ENCODE measurements at places on chromosomes 5 and 9.

DNA sequence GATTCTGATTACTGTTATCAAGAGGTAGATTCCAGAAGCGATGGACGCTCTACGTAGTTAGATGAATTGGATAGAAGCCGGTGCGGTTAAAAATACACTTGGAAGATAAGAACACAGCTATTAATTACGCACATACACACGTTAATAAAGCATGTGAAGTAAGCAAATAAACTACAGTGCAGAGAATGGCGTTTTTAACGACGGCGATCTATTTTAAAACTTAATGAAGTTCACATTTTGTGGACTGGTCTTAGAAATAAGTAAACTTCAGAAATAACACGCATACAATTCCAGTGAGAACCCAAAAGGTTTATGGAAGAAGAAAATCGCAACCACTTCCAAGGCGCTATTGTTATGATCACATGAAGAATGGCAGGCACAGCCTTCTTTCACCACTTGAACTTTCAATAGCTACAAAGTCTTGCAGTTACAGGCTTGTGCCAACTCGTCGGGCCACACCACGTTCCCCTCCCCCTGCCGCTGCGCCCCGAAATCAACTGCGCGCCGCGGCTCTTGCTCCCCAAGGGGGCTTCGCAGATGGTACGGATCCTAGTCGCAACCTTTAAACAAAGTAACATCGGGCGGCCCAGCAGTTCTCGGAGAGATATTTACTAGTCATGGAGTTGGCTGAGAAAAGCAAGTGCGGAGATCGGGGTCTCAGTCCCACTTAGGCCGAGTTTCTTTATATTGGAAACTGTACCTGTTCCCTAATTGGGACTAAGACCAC, 866 bp upstream of the SEMA6A start:
- peak; percentile 83 for DNase-seq

DNA sequence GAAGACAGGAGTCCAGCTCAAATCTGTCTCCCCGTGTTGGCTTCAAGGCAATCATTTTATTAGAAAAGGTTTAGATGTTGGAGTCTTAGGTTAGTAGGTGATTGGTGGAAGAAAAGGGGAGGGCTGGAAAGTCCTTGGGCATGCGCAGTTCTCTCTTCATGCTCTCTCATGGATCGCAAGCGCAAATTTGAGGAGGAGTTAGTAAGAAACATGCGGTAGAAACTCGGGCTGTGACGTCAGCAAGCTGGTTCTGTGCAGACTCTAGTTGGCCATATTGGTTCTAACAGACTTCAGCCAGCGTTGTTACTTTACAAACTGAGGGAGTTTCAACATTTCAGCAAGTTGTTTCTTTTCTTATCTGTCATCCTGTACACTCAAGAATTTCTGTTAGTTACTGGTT, 392.2 kb downstream of the CDK5RAP2 start:
- DNase-seq, result no peak

GRCh38 chr5:79759436-79759835, 69.8 kb downstream of the CMYA5 start:
- DNase-seq, result no peak

DNA sequence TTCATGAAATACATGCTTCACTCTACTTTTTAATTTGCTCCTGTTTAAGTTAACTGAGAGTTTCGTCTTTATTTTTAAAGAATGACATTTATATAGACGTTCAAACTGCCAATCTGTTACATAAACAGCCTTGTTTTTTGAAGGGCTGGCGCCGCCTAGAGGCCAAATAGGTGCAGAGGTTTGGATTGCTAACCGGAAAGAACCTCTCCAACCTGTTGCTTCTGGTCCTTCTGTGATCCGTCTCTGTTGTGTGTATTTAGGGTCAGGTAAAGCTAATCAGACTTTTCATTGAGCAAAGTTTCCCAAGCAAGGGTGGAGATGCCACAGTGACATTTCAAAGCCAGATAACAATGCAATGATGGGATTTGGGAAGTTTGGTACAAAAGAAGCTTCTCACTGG, 39.5 kb upstream of the GLIS3 start:
- peak; percentile 73 for DNase-seq

DNA sequence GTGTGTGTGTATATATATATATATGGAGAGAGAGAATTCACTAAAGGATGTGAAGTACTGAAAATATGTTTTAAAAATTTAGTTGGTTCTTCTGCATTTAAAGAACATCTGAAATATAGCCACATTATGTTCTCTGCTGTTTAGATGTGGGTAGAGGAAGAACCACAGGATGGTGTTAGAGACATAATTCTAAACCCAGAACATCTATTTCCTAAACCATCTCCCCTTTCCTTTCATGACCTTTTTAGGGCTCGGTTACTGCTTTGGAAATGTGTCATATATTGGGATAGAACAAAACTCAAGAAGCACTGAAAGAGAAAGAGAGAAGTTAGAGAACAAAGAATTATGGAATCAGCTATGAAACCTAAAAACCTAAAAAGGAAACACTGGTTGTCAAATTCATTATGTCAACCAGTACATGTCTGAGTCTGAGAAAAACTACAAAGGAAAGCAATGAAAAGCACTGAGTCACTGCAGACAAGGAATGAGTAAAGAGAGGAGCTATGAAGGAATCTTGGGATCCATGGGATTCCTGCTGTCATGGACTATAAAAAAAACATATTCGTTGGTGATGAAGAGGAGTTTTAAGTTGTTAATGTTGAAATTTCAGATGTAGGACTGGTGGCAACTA, 28.4 kb downstream of the SLC12A2 start:
- no peak for DNase-seq

DNA sequence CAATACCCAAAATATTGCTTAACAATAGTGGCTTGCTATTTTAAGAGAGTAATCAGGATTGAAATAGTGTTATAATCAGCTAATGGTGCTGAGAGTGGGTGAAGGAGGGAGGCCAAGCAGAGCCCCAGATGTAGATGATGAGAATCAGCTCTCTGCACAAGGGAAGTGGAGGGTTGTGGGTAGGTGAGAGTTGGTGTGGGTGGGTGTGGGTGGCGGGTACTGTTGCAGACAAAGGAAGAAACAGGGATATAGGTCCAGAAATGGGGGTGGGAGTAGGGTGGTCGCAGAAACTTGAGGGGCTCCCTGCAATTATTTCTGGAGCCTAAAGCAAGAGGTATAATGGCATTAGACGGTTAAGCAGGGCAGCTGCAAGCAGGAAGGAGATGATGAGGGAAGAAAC, 7.4 kb upstream of the ADCY2 start:
- no peak for DNase-seq

- DNase-seq, result no peak
Observed at GRCh38 chr5:64914396-64914795, 145.7 kb downstream of the CWC27 start.

- no peak for DNase-seq
Observed at GRCh38 chr5:68347536-68347935, 132.0 kb downstream of the PIK3R1 start.

- no peak for DNase-seq
Observed at GRCh38 chr9:138117836-138118235, 240.3 kb downstream of the CACNA1B start.

GRCh38 chr9:10341057-10341456, 271.7 kb downstream of the PTPRD start:
- DNase-seq, result no peak

- DNase-seq, result no peak
Observed at GRCh38 chr5:2864515-2865105, 113.1 kb upstream of the IRX2 start.

GRCh38 chr5:55546947-55547346, 12.2 kb upstream of the PLPP1 start:
- DNase-seq, result no peak

All from posterior cingulate gyrus (tissue), 11 donors.